ENCODE measurements at places on chromosomes 7 and 10.

GRCh38 chr10:13613519-13613918 is 26.8 kb downstream of the PRPF18 start:
- no peak for DNase-seq

GRCh38 chr7:36224934-36225858 is 72.1 kb downstream of the EEPD1 start:
- DNase-seq = no peak

DNA sequence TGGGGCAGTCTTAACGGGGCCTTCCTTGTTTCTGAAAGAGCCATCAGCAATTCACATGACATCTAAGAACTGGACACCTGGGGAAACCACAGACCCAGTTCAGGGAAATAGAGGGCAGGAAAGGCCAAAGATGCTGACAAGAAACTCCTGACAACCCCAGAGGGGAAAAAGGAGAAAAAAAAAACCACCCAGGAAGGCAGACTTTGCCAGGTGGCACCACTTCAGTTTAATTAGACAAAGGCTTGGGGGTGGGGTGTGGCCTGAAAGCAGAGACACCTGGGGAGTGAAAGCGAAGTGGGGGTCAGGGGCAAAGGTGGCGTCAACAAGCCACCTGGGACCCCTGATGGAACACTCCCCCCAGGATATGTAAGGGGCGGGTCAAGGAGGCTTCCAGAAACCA is 53.6 kb downstream of the RAB11FIP2 start:
- DNase-seq = no peak

GRCh38 chr7:134457210-134457609 is 1.7 kb downstream of the AKR1B1 start:
- no peak for DNase-seq

GRCh38 chr7:71750290-71750689 is 618.3 kb downstream of the GALNT17 start:
- DNase-seq = no peak

DNA sequence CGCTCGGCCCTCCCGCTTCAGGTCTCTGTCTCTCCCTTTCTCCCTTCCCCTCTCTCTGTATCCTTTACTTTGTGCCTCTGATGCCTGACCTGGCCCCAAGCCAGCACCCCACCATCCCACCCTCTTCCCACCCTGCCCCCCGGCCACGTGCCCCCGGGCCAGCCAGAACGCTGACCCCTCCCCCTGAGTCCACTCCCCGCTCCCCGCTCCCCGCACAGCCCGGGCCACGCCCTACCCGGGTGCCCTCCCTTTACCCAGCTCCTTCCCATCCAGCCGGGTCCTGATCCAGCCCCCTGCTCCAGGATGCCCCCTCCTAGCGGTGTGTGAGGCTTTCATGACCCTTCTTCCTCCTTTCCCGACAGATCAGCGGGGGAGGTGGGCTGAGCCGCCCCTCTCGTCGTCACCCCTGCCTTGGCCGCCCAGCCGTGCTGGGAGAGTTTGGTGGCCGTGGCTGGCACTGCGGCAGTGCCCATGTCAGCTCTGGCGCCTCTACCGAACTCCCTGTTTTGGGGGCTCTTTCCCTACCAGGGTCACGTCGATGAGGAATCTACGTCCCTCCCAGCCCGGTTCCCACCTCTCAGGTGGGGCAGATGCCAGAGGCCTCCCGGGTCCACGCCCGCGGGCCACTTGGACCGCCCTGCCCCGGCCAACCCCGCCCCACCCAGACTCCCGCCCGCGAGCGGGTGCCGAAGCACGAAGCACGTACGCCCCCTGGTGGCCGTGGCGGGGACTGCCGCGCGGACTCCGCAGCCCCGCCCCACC is 127.4 kb downstream of the UBE2H start:
- peak; percentile 92 for DNase-seq

DNA sequence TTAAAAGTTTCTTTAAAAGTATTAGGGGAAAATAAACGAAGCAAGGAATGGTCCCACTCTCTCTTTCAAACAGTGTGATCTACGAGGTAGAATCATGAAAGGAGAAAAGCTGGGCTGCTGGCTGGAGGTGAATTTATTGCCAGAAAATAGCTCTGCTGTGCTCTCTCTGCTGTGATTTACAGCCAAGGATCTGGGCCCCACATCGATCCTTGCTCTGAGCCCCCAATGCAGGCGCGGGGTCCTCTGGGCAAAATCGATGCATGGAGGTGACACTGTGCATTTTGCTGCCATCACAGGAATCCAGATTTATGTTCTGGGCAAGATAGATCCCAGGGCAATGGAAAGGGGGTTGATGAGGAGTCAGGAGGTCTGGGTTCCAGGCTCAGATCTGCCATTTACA is 91.0 kb upstream of the GPR26 start:
- DNase-seq = no peak

GRCh38 chr10:132628966-132629900 is 91.6 kb downstream of the INPP5A start:
- DNase-seq = no peak

DNA sequence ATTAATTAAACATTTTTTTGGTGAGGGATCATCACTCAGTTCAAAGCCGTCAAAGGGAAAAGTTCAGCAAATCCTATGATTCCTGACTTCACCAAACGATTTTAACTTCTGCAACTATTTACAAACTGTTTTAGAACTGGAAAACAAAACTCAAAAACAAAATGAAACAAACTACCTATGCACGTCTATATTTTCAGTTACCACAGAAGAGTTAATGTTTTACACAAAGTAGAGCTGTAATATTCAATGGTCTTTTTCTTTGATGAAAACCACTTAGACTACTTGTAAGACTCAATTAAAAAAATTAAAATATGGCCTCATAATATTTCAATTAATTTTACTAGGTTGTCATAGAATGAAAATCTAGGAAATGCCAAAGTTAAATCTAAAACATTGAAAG is 131.5 kb downstream of the ATE1 start:
- no peak for DNase-seq

GRCh38 chr7:141646826-141647480 is 55.0 kb downstream of the DENND11 start:
- no peak for DNase-seq

DNA sequence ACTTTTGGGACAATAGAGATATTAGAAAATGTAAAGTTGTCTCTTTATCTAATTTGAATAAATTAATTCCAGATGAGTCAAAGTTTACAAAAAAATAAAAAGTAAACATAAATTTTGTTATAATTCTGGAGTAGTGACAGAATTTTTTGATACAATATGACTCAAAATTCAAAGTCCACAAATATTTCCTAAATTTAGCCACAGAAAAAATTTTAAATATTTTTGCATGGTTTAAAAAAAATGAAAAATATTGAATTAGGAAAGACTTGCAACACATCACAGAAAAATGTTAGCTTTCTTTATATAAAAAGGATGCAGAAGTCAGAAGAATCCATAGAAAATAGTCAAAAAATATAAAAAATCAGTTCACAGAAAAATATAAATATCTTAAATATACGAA is 117.7 kb downstream of the ARHGAP21 start:
- DNase-seq = no peak

DNA sequence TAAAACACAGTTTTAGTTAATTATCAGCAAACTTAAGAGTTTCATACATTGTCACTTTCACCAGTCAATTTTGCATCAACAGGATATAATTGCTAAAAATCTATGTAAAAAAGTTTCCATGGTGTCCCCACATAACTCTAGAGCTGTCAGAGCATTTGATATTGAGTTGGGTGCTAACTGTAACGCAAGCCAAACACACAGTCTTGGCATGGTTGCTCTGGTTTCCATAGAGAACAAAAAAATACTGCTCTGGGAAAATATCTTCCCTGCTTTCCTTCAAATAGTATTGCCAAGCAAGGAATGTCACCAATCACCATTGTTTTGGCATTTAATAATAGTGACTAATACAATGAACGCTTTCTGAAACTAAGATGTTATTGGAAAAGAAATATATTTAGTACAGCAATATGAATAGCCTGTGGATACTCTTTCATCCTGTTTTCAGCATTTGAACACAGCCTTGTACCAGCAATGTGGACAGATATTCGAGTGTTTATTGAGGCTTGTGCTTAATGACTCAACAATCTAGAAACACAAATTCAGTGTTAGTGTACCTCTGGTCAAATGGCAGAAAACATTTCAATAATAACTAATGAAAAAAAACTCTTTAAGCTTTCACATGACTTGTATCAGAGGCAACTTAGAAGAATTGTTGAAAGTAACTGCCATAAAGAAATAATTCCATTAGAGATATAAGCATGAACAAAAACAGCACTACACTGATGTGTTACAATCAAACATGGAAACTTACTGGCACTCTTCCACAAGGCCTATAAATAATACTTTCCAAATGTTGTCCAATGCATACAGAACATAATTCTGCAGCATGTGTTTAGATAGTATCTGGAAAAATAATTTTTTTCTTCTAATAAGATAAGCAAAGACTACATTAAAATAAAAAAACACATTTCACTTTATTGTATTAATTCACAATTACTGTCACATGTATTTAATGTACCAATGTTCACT is 1469.5 kb upstream of the CELF2 start:
- DNase-seq = no peak

- peak; percentile 73 for DNase-seq
These were observed 524 bp upstream of the PRXL2A start for GRCh38 chr10:80407812-80408241.

DNA sequence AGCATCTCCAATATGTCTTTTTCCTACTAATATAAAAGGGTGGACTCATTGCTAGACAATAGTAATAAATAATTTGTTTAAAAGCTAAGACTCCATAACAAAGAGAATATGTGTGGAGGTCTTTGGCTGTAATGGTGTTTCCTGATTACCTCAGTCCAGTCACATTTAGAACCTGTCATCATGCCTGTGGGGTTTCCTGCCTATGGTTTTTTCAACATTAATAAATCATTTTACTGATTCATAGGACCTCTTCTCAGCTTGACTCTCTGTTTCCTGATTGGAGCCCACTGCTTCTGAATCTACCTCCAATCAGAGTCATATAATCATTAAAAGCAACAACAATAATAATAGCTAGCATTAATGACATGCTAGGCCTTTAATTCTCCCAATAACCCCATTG is 52.4 kb upstream of the GNAI1 start:
- no peak for DNase-seq

GRCh38 chr10:68135362-68135761 is 26.1 kb downstream of the MYPN start:
- no peak for DNase-seq
